Endothelial cell (in vitro differentiated cells): ENCODE measurements at places on chromosomes 2 and 18.

DNA sequence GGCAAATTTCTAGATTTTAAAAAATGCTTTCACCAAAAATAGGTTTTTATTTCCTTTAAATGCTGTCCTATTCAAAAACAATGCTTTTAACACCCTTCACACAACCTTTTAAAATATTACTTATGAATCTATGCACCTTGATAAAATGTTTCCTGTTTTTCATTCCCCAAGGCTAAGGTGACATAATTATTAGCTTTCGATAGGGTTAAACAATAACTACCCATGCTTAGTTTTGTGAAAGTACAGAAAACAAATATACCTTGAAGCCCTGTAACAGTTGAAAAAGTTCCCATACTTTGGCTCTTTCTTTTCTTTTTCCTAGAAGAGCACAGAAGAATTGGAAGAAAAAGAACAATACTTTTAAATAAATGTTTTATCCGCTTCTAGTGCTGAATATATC lies 54.9 kb upstream of the ITPRID2 start:
- H3K4me3 ChIP-seq: no peak overlapping the region
- H3K36me3 ChIP-seq: no peaks in the 10 kb centered on the region
- no peaks in the 10 kb centered on the region for H3K27me3 ChIP-seq
- no peaks in the 10 kb centered on the region for H3K4me1 ChIP-seq

- DNase-seq: no peak
- peaks cover 3% of the 10 kb centered on the region for H3K4me1 ChIP-seq
- no peak overlapping the region for H3K4me3 ChIP-seq
- peaks cover 4% of the 10 kb centered on the region for H3K27me3 ChIP-seq
These were observed 35.3 kb downstream of the SPRED2 start for GRCh38 chr2:65397122-65397521.

DNA sequence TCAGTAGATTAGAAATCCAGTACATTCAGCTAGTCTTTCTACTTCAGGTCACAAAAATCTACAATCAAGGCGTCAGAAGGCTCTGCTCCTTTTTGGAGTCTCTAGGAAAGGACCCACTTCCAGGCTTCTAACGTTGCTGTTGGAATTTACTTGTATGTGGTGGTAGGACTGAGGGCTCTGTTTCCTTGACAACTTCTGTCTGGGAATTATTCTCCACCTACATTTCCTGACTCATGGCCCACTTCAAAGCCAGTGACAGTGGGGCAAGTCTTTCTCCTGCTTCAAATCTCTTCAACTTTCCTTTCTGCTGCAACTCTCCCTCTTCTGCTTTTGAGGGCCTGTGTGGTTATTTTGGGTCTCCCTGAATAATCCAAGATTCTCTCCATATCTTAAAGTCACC lies 10.4 kb upstream of the TMX3 start:
- peaks cover 4% of the 10 kb centered on the region for H3K27me3 ChIP-seq
- no peak overlapping the region for H3K4me3 ChIP-seq
- DNase-seq: no peak

- DNase-seq: peak; percentile 60
- no peaks in the 10 kb centered on the region for H3K27me3 ChIP-seq
- no peak overlapping the region for H3K4me3 ChIP-seq
These were observed 18.7 kb upstream of the SCYGR1 start for GRCh38 chr2:227406177-227407031.
